D721Med (cell line): ENCODE measurements at places on chromosomes 12 and 14.

- no peak for DNase-seq
Measured at GRCh38 chr12:102781117-102781516, 135.9 kb downstream of the PAH start.

GRCh38 chr14:104818714-104819161, 17.8 kb downstream of the ZBTB42 start:
- no peak for DNase-seq

- DNase-seq, result no peak
Measured at GRCh38 chr14:77077040-77077439, 21.0 kb upstream of the CIPC start.

GRCh38 chr12:64646318-64646717, 36.0 kb downstream of the RASSF3 start:
- no peak for DNase-seq

GRCh38 chr14:70045844-70046535, 142.8 kb downstream of the SLC8A3 start:
- DNase-seq, result no peak

GRCh38 chr14:106848330-106849121, 1322.1 kb downstream of the TMEM121 start:
- no peak for DNase-seq

DNA sequence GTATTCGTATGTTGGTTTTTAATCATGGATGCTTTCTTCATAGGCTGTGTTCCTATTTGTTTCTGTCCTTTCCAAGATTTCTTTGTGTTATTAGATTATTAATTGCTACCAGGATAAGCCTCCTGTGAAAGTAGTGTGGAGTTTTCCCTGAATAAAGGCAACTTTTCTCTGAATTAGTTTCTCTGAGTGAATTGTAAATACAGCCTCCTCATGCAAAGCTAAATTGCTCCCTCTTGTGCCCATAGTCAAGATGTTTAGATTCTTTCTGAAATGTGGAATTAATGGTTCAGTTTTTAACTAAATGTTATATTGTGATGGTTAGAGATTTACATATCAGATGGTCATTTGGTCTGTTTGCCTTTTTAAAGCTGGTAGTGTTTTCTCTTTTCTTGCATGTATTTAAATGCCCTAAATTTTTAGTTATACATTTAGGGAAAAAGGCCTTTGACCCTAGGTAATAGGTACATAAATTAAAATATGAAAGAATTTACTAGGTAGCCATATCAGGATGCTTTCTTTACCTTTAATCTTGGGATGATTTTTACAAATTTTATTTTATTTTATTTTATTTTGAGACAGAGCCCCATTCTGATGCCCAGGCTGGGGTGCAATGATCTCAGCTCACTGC, 8.9 kb downstream of the APAF1 start:
- DNase-seq, result no peak
